Fibroblast of skin of right quadriceps (primary cell): ENCODE measurements at places on chromosomes 16 and 17.
A peak's percentile ranks its signal among the peaks of the same experiment; 100 is the strongest.

DNA sequence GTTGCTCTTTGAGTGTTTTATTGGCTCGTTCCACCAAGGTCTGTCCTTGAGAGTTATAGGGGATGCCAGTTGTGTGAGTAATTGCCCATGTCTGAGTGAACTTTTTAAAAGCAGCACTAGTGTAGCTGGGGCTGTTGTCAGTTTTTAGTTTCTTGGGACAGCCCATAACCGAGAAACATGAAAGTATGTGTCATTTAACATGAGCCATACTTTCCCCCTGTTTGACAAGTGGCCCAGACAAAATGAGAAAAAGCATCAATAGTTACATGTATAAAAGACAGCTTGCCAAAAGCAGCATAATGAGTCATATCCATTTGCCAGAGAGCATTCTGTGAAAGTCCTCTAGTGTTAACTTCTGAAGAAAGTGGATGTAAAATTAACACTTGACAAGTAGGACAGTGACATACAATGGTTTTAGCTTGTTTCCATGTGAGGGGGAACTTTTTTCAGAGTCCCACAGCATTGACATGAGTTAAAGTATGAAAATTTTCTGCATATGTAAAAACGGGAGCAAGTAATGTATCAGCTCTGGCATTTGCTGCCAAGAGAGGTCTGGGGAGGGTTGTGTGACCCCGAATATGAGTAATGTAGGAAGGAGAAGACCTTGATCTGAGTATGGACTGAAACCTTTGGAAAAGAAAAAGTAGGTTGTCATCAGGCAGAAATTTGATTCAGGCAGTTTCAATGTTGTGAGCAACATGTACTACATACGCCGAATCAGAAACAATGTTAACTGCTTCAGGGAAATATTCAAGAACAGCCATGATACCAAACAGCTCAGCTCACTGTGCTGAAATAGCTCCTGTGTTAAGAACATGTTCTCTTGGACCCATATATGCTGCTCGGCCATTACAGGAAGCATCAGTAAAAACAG is 56.8 kb upstream of the ARL4D start:
- peak; percentile 79 for DNase-seq

GRCh38 chr17:68134046-68134637 is 98.6 kb downstream of the KPNA2 start:
- DNase-seq, result no peak

GRCh38 chr17:6392609-6393350 is 42.1 kb downstream of the AIPL1 start:
- DNase-seq, result no peak

DNA sequence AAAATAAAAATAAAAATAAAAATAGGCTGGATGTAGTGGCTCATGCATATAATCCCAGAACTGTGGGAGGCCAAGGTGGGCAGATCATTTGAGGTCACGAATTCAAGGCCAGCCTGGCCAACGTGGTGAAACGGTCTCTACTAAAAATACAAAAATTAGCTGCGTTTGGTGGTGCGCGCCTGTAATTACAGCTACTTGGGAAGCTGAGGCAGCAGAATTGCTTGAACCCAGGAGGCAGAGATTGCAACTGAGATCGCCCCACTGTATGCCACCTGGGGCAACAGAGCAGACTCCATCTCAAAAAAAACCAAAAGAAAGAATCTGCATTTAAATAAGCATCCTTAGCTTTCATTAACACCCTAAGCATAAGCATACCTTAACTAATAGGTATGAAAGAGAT is 33.8 kb downstream of the YWHAE start:
- DNase-seq, result no peak

DNA sequence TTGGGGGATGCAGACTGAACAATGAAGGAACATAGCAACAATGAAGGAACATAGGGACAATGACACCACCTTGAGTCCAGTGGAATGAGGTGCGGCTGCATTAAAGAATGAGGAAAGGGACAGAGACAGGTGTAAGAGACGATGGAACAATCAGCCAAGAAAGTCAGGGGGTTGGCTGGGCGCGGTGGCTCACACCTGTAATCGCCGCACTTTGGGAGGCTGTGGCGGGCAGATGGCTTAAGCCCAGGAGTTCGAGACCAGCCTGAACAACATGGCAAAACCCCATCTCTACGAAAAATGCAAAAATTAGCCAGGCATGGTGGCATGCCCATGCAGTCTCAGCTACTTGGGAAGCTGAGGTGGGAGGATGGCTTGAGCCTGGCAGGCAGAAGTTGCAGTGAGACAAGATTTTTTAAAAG is 13.6 kb upstream of the CBFB start:
- no peak for DNase-seq

- DNase-seq, result no peak
Observed at GRCh38 chr16:66002601-66003000, 363.9 kb upstream of the CDH5 start.

DNA sequence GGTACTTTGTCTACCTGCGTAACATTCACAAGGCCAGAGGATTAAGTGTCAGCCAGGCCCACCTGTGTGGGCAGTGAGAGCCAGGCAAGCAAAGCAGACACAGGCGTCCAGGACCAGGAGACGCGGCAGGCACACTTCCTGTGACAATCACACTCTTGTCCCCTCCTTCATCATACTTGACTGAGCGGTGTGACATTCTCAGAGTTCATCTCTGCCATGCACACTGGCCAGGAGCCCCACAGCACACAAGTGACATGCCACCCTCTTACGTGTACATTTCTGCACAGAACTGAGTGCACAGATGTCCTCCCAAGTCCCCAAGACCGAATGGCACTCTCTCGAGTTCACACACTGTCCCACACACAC is 8.7 kb downstream of the PPP1R9B start:
- no peak for DNase-seq

GRCh38 chr16:65122724-65123395 is 997 bp upstream of the CDH11 start:
- peak; percentile 78 for DNase-seq

- peak; percentile 76 for DNase-seq
Observed at GRCh38 chr17:63349478-63350000, 96.6 kb downstream of the CYB561 start.

DNA sequence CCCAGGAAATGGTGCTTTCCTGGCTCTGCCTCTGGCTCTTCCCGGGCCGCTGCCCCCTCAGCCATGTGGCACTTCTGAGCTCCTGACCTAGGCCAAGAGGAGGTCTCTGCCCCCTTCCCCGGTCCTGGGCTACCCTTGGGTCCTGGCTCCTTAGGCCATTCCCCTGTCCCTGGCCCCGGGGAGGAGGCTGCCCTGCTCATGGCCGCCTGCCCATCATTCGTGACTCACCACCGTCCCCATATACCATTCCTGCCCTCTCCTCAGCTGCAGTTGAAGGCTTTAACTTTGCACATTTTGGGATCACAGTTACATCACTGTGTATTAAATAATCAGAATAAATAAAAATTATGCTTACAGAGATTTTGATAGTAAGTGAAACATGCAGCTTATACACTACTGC is 69.0 kb downstream of the GRIN2A start:
- no peak for DNase-seq

GRCh38 chr16:4358831-4359561 is 7.9 kb upstream of the PAM16 start:
- DNase-seq, result peak; percentile 31

- no peak for DNase-seq
Observed at GRCh38 chr16:66164581-66165247, 201.8 kb upstream of the CDH5 start.

GRCh38 chr16:17691899-17692176 is 221.1 kb upstream of the XYLT1 start:
- no peak for DNase-seq

- DNase-seq, result no peak
Observed at GRCh38 chr17:82911822-82912221, 72.0 kb upstream of the ZNF750 start.

GRCh38 chr16:54366943-54367342 is 80.4 kb upstream of the IRX3 start:
- no peak for DNase-seq

DNA sequence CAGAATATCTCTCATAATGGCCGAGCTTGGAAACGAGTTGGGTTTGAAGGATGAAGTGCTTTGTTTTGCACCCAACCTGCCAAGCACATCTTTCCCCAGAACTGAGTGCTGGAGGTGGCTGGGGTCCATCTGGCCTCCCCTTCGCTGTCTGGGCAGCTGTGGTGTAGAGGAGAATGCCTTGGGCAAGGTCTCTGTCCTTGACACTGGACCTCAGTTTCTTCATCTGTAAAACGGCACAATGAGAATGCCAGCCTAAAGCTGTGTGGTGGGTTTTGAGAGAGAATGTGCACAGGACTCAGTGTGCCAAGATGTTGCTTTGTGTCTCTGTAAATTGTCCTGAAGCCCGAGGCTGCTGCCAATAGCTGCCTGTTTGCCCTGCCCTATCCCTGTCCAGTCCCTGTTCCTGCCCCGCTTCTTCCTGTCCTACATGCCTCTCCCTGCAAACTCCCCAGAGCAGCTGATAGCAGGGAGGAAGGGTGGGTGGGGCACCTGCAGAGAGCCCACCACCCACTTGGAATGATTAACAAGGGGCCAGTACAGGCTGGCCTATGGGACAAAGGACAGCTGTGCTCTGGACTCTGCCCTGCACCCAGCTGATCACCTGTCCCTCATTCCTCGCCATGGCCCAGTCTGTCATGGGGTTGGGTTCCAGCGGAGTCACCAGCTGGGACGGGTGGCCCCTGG is 15.3 kb downstream of the LASP1 start:
- DNase-seq, result no peak

DNA sequence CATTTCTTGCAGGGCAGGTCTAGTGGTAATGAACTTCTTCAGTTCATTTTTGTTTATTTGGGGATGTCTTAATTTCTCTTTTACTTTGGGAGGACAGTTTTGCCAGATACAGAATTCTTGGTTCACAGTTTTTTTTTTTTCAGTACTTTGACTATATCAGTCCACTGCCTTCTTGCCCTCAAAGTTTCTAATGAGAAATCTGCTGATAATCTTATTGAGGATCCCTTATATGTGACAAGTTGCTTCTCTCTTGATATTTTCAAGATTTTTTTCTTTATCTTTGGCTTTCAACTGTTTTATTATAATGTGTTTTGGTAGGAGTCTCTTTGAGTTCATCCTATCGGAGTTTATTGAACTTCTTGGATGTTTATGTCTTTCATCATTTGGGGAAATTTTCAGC is 42.8 kb downstream of the CLEC19A start:
- DNase-seq, result no peak

DNA sequence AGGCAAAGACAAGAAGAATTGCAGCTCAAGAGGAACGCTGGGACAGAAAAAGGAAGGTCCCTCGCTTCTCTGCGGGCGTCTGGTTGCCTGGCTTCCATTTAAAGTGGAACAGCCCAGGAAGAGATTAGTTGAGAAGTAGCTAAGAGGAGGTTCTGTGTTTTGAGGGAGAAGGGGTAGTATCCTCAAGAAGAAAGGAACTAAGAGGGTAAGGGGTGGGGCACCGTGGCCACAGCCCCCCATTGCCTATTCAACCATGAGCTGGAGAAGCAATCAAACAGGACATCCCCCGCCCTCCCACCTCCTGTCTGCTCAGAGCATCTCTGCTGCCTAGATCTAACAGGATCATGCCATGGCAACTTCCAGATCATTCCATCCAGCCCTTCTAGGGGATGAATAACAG is 18.1 kb upstream of the CALB2 start:
- no peak for DNase-seq

DNA sequence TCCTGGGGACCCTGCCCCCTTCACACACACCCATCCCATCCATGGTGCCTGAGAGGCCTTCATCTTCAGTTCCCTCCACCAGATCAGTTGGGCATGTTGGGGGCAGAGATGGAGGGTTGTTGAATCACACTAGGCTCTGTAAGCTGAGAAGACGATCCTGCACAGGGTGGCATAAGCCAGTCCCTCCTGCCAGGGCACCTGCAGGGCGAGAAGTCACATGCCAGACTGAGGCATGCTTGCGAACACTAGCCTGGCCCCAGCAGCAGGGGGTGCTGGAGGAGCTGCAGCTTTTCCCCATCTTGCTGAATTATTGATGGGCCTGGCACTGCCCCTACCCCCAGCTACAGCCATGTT is 6.1 kb upstream of the TBX2 start:
- DNase-seq, result no peak

DNA sequence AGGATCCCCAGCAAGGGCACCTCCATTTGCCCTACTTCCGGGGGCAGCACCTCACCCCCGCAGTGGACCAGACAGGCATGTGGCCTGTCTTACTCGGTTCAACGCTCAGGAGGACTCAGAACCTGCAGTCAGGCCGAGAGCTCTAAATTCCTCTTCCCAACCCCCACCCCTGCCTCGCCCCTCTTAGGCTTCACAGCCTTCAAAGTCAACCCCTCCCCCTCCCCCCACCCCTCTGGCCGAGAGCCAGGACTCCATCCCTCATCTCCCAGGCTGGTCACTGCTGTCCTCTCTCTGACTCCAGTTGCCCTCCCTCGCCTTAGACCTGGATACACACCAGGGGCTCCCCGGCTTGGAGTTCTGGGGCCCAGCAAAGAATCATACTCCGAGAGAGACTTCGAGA is 8.1 kb upstream of the HS3ST6 start:
- DNase-seq, result no peak

DNA sequence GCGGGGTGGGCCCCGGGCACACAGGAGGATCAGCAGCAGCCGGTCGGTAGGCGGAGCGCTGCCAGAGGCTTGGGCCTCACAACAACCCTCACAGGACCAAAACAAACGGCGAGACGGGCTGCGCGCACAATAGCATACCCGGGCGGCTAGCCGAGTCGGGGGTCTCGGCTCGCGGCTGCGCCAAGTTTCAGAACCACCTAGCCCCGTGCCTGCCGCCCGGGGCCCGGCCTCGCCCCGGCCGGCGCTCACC is 732 bp downstream of the ULK2 start:
- peak; percentile 59 for DNase-seq

- no peak for DNase-seq
Observed at GRCh38 chr16:12150600-12150999, 174.1 kb downstream of the SNX29 start.

DNA sequence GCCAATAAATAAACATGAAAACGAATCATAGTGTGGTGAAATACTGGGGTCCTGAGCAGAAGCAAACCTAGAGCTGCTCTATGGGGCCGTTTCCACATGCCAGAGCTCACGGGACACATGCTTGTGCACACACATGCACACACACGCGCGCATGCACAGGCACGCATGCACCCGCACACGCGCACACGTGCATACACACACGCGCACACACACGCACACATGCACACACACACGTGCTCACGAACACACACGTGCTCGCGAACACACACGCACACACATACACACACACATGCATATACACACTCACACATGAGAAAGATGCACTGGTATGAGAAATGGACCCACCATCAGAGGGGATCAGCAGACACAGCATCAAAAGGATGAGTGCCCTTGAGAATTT is 52.2 kb upstream of the DNAJA2 start:
- no peak for DNase-seq

DNA sequence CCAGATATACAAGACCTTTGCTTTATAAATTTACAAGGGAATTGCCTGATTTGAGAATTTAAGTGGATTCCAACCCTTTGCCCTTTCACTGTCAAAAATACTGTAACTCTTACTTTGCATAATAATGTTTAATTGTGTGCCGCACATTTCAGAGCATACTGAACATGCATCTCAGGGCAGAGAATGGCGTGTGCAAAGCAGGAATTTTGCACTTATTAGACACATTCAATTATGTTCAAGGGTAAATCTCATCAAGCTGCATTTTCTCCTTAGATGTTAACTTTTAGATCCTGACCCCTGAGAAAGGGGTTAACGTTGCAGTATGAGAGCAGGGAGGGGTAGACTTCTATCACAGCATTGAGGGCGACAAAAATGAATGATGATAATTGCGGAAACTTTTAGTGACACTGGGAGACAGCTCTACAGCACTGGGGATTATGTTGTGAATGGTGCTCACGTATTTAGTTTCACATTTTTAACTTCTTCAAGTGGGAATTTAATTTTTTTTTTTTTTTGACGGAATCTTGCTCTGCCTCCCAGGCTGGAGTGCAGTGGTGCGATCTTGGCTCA is 54.6 kb upstream of the CACNG4 start:
- DNase-seq, result no peak
